ENCODE measurements at places on chromosomes 6 and 20. TPM values are rescaled to one million over a fixed set of nuclear protein-coding genes. Genes with fewer than 3 reads are reported as not detected.

The THBS2 gene
- polyA plus RNA-seq: 8.0 TPM

The CST9L gene
- polyA plus RNA-seq: not detected

The HSPA12B gene
- polyA plus RNA-seq: 21.2 TPM

The TUBE1 gene
- 31.6 TPM for polyA plus RNA-seq

The CLVS2 gene
- polyA plus RNA-seq: 0.46 TPM

- DNase-seq: no peak
Observed at GRCh38 chr6:77561768-77562314, 91.0 kb upstream of the MEI4 start.

- DNase-seq: peak; percentile 18
Observed at GRCh38 chr20:13625304-13625979, 13.3 kb downstream of the TASP1 start.

DNA sequence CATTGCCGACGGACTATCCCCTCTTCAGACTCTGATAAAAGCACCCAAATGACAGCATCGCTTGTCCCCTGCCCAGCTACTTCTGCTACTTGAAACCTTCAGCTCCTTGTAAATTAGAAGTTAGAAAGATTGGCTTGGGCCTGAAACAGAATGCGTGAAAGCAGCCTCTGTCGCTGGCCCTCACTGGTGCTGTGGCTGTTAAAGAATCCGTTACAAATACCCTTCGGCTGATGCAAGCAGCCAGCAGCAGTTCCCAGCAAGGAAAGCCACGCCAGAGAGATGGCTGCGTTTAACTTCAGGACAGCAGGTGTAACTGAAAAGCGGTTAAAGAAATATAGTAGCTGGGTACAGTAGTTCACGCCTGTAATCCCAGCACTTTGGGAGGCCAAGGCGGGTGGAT is 2.4 kb upstream of the PRR18 start:
- DNase-seq: no peak

GRCh38 chr6:20542927-20543602 is 8.8 kb downstream of the CDKAL1 start:
- DNase-seq: no peak

DNA sequence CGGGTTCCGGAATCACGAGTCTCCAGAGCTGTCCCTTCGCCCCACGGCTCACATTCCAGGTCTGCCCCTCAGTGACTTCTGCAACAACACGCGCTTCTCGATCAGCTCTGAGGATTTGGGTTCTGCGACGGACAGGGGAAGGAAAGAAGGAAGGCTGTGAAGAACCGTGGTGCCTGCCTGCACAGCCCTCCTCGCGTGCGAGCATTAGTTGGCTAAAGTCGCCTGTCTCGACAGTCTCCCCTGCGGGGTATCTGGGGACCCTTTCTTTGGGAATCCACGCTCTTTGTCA is 23.1 kb downstream of the VPS52 start:
- no peak for DNase-seq

GRCh38 chr20:2698912-2699311 is 6.3 kb downstream of the EBF4 start:
- no peak for DNase-seq

DNA sequence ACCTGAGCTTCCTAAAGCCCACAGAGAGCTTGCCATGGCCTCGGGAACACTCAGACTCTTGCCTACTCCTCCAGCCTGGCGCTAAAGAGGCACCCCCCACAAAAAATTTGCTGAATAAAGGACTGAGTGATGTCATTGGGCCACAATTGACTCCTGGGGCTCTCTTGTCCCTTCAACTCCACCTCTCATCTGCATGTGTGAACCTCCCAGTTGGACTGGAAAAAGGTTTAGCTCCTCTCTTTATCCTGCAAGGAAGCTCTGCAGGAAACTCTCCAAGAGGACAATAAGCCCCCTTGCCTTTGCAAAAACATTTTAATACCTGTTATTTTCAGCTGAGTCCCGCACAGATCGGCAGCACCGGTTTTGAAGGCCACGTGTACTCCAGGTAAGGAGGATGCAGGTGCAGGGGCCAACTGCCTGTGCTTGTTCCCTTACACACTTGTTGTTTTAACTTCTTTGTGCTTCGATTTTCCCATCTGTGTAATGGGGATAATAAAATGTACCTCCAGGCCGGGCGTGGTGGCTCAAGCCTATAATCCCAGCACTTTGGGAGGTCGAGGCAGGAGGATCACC is 107.3 kb downstream of the TFAP2C start:
- DNase-seq: no peak

- peak; percentile 21 for DNase-seq
Observed at GRCh38 chr20:59010995-59011873, 4.2 kb upstream of the CTSZ start.
